ENCODE measurements at places on chromosomes 7 and 10.

DNA sequence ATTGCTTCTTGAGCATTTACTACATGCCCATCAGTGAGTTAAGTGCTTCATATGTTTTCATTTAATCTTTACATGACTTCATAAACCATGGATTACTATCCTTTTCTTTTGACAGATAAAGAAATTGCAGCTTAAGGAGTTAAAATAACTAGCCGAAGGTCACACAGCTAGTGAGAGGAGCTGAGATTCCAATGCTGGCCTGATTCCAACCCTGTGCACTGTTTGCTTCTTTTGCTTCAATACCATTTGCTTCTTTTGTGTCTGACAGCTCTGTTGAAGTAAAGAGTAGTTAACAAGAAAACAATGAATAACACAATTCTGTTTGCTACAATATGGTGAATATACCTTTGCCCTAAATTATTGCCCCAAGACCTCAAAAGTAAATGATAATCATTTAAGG lies 132.4 kb downstream of the GRM3 start:
- no peak for DNase-seq

- DNase-seq: no peak
These were observed 39.6 kb downstream of the FAM171A1 start for GRCh38 chr10:15331461-15331860.

GRCh38 chr7:532379-533143 lies 12.9 kb upstream of the PDGFA start:
- no peak for DNase-seq

GRCh38 chr10:50572017-50572491 lies 51.7 kb downstream of the SGMS1 start:
- DNase-seq: no peak

DNA sequence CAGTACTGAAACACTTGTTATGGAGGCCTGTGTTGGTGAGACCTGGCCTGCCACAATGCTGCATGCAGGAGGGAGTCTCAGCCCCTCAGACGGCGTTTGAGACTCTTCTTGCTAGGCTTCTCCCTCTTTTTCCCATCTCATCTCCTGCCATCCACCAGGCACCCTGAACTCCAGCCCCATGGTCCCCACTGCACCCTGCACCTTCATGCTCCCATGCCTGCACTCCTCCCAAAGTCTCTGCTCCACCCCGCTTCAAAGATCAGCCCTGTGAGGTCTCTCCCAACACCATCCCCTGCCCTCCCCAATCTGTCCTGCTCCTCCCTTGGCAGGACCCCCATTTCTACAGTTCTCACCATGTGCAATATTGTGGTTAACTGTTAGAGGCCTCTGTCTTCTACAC lies 61.7 kb downstream of the VOPP1 start:
- no peak for DNase-seq

DNA sequence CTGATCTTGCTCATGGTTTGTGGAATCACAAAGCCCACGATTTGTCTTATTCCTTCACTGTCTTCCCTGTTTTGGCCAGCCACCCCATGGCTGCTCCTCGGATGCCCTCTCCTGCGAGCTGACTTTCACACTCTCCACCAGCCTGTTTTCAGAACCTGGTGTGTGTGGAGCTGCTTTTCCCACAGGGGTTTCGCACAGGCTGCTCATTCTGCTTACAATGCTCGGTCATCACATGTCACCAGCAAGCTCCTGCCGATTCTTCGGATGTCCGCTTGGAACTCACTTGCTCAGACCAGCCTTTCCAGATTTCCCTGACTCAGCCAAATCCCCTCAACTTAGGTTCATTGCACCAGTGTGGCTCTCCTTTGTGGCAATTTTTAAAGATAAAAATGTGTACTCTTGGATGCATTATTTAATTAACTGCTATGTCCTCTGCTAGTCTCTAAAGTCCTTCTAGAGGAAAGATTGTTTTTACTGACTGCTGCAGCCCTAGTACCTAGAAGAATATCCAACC lies 1018.6 kb upstream of the LRRTM3 start:
- no peak for DNase-seq

DNA sequence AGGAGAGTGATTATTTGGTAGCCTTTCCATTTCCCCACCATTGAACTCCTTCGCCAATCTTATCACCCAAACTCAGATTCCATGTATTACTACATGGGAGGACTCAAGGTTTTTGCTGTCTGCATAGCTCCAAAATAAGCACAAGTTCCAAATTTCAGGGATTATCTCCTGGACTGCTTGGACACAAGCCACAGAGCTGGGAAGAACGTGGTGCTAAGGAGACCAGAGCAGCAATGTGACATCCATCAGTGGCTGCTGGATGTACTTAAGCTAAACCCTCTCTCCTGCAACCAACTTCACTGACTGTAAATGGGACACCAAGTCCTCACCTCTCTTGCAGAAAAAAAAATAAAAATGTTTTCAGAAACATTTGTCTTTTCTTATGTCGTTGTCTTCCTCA lies 56.3 kb downstream of the NRP1 start:
- DNase-seq: no peak

DNA sequence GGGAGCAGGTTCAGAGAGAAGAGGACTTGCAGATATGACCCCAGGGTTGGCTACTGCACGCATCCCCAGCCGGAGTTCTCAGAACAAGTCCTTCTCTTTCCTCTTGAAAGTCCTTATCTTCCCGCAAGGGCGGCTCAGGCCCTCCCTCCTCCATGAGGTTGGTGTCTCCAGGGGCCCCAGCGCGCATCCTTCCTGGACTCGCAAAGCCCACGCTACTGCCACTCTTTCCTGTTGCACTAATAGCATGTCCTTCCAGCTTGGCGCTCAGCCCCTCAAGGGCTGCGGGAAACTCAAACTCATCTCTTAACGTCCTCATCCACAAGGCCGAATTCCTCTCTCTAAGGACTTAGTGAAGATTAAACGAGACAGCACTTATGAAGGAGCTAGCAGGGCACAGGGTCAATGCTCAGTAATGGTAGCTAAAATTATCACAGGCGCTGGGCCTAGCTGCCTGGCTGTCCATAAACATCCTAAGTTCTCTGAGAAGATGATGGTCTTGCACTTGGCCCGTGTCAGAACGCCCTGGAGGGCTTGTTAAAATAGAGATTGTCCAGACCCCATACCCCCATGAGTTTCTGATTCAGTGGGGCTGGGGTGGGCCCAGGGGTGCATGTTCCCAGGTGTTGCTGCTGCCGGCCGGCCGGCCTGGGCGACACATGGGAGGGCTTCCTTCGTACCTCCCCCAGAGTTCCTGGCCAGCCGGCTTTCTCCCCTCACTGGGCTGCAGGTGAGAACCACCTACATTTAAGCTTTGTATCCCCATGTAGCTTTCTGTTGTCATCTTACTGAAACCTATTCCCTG lies 261.4 kb downstream of the COBL start:
- DNase-seq: no peak

GRCh38 chr10:86043236-86043635 lies 323.4 kb downstream of the GRID1 start:
- no peak for DNase-seq

DNA sequence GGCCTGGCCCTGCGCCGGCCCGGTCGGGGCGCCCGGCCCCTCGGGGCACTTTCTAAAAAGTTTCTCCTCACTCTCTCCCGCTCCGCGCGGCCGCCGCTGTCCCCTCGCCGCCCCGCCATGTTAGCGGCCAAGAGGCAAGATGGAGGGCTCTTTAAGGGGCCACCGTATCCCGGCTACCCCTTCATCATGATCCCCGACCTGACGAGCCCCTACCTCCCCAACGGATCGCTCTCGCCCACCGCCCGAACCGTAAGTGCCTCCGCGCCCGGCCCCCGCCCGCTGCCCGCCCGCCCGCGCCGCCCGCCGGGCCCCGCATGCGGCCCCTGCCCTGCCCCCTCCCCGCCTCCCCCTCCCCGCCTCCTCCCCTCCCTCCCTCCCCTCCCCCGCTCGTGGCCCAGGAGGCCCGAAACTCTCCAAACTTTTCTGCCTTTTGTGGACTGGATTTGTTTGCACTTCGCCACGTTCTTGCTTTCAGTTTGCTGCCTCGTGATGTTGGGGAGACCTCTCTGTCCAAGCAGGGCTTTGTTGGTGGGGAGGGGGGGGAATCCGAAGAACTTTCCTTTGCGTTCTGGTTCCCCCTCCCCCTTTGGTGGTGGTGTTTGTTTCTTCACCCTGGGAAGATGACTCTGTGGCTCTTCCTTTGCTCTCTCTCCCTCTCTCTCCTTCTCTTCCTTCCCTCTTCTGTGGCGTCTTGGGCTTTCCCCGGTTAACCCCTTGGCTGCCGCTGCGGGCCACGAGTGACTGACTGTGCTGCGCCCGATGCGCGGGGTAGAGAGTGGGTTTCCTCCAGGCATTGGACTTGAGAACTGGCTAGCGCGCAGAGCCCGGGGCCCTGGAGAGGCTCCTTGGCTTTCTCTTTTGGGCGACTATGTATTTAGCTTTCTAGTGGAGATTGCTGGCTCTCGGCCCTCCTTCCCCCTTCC lies 1.6 kb downstream of the TCF7L2 start:
- DNase-seq: no peak

DNA sequence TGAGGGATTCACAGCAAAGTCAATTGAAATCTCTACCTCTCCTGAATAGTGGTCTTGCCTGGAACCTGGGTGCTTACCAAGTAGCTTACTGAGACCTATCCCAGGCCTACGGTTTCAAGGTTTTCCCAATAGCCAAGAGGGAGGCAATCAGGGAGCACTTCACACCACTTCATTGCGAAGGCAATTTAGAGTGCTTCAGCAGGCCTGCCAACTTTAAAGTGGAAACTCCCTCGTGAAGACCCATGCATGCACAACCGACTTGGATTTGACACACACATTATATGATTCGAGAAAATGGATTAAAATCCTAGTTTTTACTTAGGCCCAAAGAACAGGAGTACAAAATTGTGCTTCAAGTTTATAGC lies 51.5 kb upstream of the NOBOX start:
- no peak for DNase-seq

DNA sequence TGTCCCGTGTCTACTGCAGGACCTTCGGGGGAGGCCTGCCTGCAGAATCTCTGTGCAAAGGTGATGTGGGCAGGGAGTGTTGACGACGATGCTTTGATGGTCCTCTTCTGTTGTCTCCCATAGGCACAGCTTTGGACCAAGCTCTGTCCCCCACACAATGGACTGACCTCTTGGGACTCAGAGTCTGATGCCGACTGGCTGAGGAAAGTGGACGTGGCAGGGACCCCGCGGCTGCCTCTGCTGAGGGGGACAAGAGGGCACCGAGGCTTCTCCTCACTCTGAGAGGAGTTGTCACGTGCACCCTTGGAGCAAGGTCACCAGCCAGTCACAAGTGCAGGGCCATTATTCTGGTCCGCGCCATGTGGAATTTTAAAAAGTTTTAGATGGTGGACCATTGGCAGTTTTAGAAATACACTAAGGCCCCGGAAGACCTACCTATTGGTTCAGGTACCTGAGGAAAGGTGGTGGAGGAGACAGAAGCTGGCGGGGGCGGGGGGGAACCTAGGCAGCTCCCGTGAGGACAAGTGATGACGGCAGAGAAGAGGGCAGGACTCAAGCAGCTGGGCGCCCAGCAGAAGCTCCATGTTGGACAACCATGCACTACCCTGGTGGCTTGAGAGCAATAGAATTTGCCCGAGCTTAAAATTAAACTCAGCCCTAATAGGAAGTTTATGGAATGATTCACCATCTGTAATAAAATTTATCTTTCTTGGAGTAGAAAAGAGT lies 331.4 kb downstream of the PTPRN2 start:
- DNase-seq: no peak

DNA sequence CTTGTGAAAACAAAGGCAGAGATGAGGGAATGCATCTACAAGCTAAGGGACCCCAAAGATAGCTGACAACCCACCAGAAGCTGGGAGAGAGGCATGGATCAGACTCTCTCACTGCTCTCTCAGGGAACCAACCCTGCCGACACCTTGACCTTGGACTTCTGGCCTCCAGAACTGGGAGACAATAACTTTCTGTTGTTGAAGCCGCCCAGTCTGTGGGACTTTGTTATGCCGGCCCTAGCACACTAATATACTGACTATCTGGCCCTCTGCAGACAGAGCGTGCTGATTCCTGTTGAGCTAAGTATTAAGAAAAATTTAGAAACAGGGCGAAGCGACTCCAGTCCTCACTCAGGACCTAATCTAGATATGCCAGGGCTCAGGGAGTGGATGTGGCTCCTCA lies 144.3 kb upstream of the TCF7L2 start:
- no peak for DNase-seq
